ENCODE measurements at places on chromosomes 2 and 18.

DNA sequence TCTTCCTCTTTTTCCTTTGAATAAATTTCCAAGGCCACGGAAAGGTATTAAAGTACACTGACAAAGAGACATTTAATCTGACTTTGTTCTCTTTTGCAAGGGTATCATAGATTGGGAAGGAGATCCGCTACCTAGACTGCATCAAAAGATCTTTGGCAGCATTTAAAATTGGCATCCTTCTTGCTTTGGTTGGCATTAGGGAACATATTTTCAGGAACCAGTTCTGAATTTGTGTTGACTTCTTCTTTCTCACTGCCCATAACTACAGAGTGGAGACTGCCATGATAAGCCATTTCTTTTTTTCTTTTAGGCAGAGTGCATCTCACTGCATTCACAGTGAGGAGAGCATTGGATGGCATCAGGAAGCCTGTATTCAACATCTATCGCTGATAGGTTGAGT, 83.4 kb downstream of the DOCK10 start:
- no peak for DNase-seq

DNA sequence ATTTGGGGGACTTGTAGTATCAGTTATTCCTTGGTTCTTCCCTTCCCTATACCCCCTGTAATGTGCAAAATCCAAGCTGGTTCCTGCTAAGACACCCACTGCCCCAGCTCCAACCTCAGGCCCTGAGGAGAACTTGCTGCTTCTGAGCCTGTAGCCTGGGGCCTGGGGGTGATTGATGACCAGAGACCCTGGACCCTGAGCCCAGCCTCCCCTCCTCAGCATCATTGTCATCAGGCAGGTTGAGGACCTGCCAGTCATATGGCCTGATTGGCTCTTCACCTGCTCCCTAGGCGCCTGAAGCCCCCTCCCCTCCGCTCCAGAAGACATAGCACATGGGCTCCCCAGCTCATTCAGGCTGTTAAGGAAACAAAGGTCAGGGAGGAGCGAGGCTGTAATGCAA, 73.8 kb upstream of the YWHAQ start:
- no peak for DNase-seq

DNA sequence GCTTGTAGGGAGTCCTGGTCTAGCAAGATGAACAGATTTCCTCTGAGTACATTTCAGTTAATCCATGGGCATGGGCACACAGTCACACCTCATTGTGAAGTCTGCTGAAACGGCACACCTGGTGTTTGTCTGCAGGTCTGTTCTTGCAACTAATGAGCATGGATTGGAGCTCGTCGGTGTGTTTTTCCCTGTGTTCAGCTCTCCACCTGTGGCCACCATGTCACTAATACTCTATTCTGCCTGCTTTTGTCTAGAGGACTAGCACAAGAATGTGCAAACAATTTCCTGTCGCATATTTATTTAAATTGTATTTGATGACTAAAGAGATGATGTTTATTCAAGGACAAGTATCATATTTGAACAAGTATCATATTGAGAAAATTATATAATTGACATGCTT, 24.5 kb upstream of the PPP4R1 start:
- no peak for DNase-seq

DNA sequence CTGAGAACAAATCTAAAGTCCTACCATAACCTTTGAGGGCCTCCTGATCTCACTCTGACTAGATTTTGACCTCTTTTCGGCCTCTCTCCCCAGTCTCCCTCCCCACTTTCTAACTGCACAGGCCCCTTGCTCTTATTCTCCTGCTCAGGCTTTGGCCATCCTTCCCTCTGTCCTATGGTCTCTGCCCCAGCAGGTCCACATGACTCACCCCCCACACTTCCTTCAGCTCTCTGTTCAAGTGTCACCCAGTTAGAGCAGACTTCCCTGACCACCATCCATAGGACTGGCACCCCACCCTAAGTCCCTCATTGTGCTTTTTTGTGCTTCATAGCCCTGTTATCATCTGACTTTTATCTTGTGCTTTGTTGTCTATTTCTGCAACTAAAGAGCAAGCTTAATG, 41.2 kb upstream of the NT5C1B start:
- DNase-seq = no peak

- DNase-seq = no peak
Measured at GRCh38 chr18:427005-427404, 73.5 kb downstream of the COLEC12 start.

DNA sequence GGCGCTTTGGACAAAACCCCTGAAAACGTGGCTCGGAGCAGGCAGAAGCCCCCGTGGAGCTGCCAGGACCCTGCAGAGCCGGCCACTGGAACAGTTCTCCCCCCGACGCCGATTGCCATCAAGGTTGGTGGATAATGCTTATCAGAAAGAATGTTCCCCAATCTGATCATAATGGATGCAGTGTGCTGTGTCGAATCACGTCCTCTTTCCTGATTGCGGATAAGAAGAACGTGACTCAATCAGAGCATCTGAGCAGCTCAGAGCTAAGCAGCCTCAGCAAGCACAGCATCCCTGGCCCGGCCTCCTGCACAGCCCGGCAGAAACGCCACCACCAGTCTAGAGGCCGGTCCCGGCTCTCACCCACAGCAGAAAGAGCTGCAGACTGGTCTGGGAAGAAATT, 488.0 kb downstream of the EIPR1 start:
- no peak for DNase-seq

Data from stimulated activated CD8-positive, alpha-beta memory T cell treated with anti-CD3 and anti-CD28 coated beads, Interleukin-12 subunit alpha, Interleukin-12 subunit beta, amount 100 ng/mL, for 4 hours (primary cell).